Coronary artery (tissue), 2 donors: ENCODE measurements at places on chromosomes 2 and 18.

DNA sequence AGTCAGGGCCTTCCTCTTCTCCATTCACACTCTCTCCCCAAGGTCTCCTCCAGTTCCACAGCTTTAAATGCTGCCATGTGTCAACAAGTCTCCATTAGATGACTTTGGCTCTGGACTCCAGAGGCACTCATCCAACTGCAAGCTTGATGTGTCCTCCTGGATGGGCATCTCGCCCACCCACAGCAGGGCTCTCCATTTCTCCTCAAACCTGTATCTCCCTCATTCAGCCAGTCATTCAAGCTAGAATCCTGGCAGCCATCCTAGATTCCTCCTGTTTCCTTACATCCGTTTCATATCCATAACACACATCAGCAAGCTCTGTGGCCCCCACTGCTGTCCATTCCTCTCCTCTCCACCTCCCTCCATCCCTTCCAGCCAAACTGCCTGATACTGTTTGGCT is 88.4 kb upstream of the AFF3 start:
- peak; percentile 8 for DNase-seq

DNA sequence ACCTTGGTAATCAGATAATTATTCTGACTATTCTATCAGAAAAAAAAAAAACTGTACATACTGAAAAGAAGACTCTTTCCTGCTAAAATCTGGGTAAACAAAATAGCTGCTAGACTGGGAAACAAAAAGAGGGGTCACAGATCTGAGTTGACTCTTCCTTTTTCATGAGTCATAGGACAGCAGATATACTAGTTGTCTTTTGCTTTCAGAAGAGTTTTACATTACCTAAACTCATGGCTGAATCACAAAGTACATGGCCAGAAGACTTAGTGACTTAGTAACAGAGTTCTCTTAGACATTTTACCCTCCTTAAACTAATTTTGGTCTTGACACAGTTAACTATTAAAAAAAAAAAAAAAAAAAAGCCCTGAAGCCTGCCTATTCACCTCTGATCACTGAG is 834.0 kb upstream of the FSHR start:
- no peak for DNase-seq

- DNase-seq: peak; percentile 70
Measured at GRCh38 chr2:15638720-15639119, 47.1 kb downstream of the DDX1 start.

GRCh38 chr2:65228263-65228750 is 676 bp downstream of the ACTR2 start:
- no peak for DNase-seq

- no peak for DNase-seq
Measured at GRCh38 chr2:97979904-97980303, 15.8 kb downstream of the TMEM131 start.

GRCh38 chr18:23266717-23267446 is 131.6 kb downstream of the CABLES1 start:
- no peak for DNase-seq

DNA sequence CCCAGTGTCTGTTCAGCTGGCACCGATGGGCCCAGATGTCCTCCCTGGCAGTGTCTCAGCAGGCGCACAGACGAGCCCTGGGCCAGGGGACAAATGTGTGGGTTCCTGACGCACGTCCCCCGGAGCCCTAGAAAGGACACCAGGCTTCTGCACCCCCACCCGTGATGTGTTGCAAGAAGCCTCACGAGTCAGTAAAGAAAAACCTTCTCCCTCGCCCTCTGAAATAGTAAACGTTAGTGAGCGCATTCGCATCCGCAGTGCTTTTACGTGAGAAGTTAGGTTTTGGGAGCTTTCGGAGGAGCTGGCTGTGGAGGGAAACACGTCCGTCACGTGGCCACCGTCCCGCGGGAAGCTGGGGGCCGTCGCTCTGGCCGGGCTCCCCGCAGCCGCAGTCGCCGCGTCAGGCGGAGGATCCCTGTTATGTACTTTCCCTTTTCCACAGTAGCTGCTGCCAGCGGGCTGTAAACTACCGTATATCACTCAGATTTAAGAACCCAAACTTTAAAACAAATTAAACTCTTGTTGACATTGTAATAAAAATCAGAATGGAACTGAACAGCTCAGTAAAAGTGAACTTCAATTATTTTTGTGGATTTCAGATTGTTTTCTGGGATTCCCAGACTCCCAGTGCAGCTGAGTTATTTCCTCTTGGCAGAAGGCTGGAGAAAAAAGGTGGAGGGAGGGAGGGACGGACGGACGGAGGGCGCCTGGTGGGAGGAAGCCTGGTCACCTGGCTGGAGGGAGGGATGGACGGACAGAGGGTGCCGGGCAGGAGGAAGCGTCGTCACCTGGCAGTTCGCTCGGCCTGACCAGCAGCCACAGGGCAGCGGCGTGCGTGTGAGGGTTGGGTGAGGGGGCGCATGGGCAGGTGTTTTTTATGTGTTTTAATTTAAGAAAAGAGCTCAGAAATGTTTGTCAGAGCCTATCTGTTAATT is 112.1 kb downstream of the NFATC1 start:
- peak; percentile 90 for DNase-seq

DNA sequence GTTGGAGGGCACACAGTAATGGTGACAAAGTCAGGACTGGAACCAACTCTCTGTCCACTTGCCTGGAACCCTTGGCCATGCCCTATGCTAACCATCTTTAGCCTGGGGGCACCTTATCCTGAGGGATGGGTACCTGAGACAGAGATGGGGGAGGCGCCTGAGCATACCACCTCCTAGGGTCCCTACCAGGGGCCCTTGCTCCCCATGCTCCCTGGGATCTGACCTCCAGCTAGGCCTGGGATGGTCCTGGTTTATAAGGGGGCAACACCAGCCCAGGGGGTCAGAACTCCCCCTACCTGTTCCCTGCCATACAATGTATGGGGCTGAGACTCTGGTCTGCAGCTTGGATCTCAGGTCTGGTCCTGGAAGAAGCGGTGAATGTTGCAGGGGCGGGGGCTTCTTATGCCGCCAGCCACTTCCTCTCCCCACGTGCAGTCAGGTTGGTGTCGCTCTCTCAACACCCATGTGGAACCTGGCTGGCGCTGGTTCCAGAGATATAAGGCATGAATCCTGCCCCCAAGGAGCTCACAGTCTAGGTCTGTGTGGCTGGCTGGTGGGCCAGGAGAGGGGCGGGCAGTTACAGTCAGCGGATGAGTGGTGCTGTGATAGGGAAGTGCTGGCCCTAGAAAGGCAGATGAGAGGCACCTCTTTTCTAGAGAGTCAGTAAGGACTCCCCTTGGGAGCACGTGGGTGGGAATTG is 3.8 kb upstream of the TOGARAM2 start:
- no peak for DNase-seq

DNA sequence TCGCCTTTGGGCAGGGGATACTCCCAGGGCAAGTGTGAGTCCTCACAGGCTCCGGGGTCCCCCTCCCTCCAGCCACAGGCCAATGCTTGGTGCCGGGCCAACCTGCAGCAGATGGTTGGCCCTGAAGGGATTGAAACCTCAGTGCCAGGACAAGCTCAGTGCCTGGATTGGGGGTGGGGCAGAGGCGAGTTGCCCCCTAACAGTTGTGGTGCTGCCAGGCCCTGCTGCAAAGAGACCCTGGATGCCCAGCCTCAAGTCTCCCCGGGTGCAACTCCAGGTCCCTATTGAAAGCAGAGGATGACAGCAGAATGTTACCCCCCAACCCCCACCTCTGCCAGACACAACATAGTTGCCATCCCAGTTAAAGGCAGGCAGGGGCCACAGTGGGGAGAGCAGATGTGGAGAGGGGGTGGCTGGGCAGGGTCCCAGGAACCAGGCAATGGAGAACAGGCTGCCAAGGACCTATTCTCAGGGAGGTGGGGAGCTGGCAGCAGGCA is 9.5 kb upstream of the RNF103 start:
- DNase-seq: no peak

DNA sequence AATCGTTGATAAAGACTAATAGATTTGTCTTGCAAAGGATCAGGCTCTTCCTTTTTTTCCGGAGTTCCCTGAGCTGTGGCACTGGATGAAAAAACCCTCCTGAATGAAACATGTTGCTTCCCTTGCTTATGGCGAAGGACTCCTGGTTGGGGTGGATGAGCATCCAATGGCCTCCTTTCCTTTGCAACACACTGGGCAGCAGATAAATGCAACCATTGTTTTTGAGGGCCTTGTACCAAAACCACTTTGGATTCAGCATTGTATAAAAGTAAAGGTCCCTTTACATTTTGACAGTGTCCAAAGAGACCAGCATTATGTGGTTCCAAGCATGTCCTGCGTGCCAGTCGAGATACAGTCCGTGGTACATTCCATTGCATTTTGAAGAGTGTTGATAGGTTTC is 44.7 kb downstream of the FAM210A start:
- no peak for DNase-seq

GRCh38 chr18:44821924-44822323 is 141.2 kb downstream of the SETBP1 start:
- no peak for DNase-seq

- DNase-seq: no peak
Measured at GRCh38 chr2:132680544-132680943, 10.5 kb upstream of the LYPD1 start.

- DNase-seq: no peak
Measured at GRCh38 chr2:176817061-176817565, 395.5 kb upstream of the HNRNPA3 start.

GRCh38 chr2:228518-229278 is 35.1 kb downstream of the SH3YL1 start:
- DNase-seq: no peak

DNA sequence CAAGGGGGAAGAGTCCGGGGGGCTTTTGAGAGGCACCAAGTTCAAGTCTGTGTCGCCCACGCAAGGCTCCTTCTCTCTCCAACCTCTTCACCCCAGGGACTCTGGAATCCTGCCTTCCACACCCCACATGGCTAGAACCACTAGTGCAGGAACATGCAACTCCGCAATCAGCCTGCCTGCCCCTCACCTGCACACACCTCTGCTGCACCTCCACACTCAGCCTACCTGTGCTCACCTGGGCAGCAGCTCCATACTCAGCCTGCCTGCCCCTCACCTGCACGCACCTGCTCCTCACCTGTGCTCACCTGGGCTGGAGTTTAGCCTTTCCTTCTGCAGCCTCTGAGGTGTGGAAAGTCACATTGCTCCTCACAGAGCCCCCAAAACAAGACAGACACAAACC is 277.4 kb downstream of the NDUFA10 start:
- no peak for DNase-seq

DNA sequence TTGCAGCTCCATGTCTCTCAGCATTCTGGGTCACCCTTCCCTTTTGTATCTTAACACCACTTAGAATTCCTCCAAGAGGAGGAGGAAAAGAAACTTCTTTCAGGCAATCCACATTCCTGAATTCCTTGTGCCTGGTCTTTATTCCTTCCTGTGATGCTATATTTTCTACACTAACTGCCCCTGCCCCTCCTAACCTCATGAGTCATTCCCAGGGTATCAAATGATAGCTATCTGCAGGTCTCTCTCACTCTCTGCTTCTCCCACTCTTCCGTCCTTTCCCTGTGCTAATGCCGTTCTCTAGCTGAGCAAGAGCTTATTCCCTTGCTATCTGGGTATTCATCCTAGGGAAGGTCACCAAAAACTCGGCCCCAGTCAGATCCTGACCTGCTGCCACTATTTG is 395.0 kb upstream of the TCF4 start:
- no peak for DNase-seq

DNA sequence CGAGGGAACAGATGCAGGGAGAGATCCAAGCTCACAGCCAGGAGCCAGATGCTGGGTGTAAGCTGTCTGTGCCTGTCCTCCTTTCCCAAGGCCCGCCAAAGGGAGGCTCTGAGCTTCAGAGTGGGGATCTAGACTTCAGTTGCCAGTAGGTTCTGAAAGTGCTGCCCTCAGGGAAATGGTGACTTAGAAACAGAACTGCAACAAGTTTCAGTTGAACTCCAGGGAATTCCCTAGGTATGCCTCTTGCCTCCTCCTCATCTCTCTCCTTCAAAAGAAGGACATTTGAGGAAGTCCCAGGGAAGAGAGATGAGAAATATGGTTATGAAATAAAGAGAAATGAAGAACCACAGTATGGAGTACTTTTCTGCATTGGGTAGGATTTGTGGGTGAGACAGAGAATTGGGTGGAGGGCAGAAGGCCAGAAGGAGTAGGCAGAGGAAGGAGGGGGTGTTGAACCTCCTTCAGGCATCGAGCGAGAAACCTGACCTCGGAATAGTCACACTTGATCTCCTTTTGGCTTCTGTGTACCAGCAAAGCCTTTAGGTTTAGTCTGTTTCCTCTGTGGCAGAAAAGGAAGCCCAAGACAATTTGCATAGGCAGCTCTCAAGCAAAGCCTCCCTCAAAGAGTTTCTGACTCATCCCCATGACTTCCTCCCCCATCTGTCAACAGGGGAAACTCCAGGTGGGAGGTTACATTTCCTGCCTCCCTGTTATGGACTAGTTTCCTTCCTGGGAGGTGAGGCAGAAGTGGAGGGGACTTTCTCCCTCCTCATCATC is 45.7 kb downstream of the QPCT start:
- DNase-seq: no peak

GRCh38 chr2:234671716-234672115 is 174.8 kb upstream of the ARL4C start:
- DNase-seq: no peak

DNA sequence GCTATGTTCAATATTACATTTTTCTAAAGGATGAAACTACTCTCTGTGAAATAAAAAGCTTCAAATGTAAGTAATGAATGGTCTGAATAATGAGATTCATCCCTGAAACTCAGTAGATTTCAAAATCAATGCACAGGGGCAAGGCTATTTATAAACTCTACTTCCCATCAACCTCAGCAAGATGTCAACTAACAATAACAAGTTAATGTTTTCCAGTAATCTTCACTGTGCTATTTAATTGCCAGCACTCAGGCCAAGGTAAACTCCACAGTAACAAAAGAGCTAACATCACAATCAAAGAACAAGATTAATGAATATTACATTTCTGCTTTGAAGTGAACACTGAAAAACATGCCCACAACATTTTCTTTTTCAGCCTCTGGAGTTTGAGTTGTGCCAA is 144.3 kb upstream of the ZFP36L2 start:
- no peak for DNase-seq

- DNase-seq: no peak
Measured at GRCh38 chr2:20515290-20516220, 68.7 kb downstream of the RHOB start.

- no peak for DNase-seq
Measured at GRCh38 chr2:201433394-201433995, 17.8 kb downstream of the TRAK2 start.

DNA sequence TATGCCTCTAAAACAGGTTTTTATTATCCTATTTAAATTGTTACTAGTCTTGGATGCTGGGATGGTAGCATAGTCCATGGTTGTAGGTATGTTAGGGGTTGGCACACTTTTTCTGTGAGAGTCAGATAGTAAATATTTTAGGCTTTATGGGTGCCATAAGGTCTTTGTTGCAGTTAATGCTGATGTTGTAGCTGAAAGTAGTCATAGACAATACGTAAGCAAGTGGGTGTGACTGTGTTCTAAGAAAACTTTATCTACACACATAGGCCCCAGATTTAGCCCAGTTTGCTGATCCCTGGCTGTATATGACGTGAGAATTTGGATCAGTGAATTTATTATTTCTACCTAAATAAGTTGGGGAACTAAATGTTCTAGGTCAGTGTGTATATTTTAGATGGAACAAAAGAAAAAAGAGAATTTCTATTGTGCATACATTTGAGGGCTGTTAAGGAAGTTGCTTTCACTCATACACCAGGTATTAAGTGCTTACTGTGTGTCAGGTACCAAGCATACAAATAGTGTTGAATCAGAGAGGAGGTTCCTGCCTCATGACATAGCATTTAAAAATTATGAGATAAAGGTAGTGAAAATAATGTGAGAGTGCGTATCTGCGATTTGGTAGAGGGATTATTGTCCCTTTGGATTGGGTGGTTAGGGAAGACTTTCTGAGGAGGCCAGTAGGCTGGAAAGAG is 39.4 kb downstream of the AGFG1 start:
- DNase-seq: no peak
